ENCODE measurements at places on chromosomes 3 and 15. TPM values are rescaled to one million over a fixed set of nuclear protein-coding genes. Genes with fewer than 3 reads are reported as not detected.

MAGEF1 gene
- 66.5 TPM for total RNA-seq

DNA sequence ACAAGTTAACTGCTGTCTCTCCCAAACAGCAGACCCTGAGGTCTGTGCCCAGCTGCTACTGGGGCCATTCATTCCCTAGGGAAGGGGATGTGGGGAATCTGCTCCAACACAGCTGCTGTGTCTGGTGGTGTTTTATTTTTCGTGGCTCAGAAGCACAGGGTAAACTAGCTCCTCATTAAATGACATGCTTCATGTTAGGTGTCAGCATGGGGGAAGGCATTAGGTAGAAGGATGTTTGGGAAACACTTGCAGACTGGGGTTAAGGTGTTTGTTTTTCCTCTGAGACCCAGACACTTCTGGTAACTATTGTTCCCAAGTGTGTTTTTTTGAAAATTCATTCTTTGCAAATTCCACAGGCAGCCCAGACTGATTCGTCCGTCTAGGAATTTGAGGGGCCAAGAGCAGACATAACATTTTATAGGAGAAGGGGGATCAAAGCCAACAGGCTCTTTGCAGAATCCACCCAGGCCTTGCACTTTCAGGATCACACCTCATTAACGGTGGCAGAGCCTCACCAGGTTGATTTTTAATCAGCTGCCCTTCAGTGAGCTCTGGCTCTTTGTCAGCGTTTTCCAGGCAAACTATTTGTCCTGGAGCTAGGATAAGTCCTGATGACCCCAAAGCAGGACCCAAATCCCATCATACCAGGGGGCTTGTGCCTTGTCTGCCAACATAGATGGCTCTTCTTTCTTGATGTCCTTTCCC lies 65.4 kb upstream of the ITGA11 start:
- no peaks in the 10 kb centered on the region for H3K27me3 ChIP-seq
- H3K4me3 ChIP-seq, result no peak overlapping the region
- H3K4me1 ChIP-seq, result no peaks in the 10 kb centered on the region
- H3K27ac ChIP-seq, result no peak overlapping the region
- DNase-seq, result no peak

CAND2 gene
- 5.0 TPM for total RNA-seq

DNA sequence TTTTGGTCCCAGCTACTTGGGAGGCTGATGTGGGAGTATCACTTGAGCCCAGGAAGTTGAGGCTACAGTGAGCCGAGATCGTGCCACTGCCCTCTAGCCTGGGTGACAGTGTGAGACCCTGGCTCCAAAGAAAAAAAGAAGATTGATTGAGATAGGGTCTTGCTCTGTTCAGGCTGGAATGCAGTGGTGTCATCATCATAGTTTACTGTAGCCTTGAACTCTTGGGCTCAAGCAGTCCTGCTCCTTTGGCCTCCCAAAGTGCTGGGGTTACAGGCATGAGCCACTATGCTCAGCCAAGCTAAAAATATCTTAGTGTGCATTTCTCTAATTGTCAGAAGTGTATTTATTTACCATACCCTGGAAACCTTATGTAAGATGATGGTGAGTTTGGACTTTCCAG lies 43.9 kb downstream of the IGF1R start:
- H3K4me1 ChIP-seq, result peaks cover 4% of the 10 kb centered on the region
- no peaks in the 10 kb centered on the region for H3K27me3 ChIP-seq
- H3K27ac ChIP-seq, result no peak overlapping the region
- H3K4me3 ChIP-seq, result no peak overlapping the region

PRICKLE2 gene
- total RNA-seq, result 30.3 TPM

- no peaks in the 10 kb centered on the region for H3K36me3 ChIP-seq
- no peaks in the 10 kb centered on the region for H3K27me3 ChIP-seq
- H3K4me3 ChIP-seq, result no peak overlapping the region
These were observed 200.7 kb downstream of the TJP1 start for GRCh38 chr15:29621616-29622015.

CEP70 gene
- total RNA-seq, result 25.4 TPM

DNA sequence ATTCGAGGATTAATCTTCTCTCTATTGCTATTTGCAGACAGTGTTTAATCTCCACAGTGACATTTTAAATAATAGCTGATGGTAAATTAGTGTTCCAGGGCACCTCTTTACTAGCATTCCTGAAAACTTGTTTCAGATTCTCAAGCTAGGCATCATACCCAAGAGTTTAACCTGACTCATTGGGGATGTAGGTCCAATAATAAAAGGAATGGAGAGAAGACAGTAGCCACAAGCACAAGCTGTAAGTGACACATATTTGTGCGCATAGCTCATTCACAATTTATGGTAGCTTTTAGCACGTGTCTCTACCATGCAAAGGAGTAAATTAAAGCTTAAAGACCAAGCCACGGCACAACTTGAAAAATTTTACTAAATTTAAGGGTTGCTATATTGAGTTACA lies 171.3 kb upstream of the FAM3D start:
- no peaks in the 10 kb centered on the region for H3K4me1 ChIP-seq
- no peak overlapping the region for H3K27ac ChIP-seq
- H3K27me3 ChIP-seq, result no peaks in the 10 kb centered on the region
- H3K36me3 ChIP-seq, result no peaks in the 10 kb centered on the region

PP2D1 gene
- not detected for total RNA-seq

DNA sequence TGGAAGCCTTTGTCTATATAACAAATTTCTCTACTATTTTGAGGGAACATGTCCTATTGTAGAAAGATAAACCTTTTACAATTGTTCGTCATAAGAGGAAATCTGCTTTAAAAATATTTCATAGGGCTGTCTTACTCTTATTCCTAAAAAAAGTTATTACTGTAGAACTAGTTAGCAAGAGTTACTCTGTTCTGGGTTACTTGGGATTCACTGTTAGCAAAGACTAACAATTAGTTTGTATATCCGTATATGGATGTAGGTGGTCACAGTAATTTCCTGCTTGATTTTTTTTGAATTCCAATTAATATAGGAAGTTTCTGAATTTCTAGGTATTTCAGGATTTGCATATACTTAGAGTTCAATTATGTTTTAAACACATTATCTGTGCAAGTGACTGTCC lies 413.5 kb downstream of the RBMS3 start:
- H3K4me3 ChIP-seq, result no peak overlapping the region
- no peaks in the 10 kb centered on the region for H3K27me3 ChIP-seq
- peak overlapping the region; percentile 79 for H3K27ac ChIP-seq
- H3K4me1 ChIP-seq, result peaks cover 29% of the 10 kb centered on the region
- no peak for DNase-seq

DNA sequence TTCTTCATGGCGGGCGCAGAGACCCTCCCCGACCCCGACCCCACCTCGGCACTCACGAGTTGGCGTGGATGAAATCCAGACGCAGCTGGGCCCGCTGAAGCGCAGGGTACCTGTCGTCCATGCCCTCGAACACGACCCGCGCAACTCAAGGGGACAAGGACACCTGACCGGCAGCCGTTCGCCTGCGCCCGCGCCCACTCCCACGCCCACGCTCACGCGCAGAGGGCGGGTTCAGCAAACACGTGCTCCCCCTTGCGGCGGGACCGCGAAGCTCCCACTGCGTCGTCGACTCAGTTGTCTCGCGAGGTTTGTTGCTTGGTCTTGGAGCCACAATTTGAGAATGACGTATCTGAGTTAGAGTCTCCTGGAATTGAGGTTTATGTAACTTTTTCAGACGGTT lies at the start of gene MORC1:
MORC1 (minus strand) TSS at position 196 of the 400 bp plus-strand sequence; CDS start at position 121, 75 bp downstream.
- H3K4me3 ChIP-seq, result no peak within 1 kb of the TSS
- no peaks in the 10 kb centered on the region for H3K27me3 ChIP-seq
- no peaks in the 10 kb centered on the region for H3K4me1 ChIP-seq
- no peak within 1 kb of the TSS for H3K27ac ChIP-seq
- H3K36me3 ChIP-seq, result no peaks in the 10 kb centered on the region

DNA sequence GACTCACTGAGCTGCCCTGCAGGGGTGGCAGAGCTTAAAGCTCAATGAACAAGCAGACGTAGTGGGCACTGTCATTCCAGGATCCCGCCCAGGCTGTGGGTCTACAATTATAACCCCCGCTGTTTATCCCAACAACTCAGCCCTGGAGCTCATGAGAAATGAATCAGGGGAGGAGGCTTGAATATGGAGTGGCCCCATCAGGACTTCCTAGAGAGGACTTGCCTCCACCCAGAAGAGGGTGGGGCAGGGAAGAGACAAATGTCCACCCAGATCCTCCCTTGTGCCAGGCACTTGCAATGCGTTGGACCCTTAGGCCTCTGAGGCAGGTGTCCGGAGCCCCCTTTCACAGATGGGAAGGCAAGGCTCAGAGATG lies 33.0 kb downstream of the SLC6A20 start:
- H3K27me3 ChIP-seq, result no peaks in the 10 kb centered on the region
- no peak overlapping the region for H3K4me3 ChIP-seq
- no peaks in the 10 kb centered on the region for H3K4me1 ChIP-seq
- no peaks in the 10 kb centered on the region for H3K36me3 ChIP-seq

DNA sequence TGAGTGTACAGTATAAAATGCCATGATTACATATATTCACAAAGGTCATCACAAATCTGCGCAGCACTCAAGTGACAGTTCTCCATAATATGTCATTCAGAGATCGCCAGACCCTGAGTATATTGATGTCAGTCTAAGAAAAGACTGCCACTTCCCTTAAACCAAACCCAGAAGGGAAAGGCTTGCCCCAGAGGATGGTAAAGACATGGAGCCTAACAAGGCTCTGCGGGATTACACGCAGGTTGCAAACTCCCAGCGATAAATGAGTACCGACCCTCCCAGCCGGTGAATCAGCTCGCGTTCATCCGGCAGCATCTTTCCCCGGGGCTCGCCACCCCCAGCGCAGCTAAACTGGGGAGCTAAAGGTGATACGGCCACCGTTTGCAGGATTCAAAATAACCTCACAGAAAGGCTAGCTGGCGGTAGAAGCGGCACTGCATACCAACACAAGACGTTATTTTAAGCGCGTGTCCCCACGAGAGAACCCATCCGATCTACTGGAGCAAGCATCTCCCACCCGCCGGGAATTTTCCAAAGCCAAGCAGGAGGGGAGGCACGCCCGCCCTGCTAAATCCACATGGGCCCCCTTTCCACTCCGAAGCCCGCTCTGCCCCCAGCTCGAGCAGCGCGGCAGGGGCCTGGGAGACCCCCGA lies 643 bp downstream of the MYO5A start:
- peak overlapping the region; percentile 37 for H3K27ac ChIP-seq
- H3K36me3 ChIP-seq, result no peaks in the 10 kb centered on the region
- H3K4me1 ChIP-seq, result peaks cover 5% of the 10 kb centered on the region
- peaks cover 50% of the 10 kb centered on the region for H3K27me3 ChIP-seq
- peak; percentile 19 for DNase-seq

DNA sequence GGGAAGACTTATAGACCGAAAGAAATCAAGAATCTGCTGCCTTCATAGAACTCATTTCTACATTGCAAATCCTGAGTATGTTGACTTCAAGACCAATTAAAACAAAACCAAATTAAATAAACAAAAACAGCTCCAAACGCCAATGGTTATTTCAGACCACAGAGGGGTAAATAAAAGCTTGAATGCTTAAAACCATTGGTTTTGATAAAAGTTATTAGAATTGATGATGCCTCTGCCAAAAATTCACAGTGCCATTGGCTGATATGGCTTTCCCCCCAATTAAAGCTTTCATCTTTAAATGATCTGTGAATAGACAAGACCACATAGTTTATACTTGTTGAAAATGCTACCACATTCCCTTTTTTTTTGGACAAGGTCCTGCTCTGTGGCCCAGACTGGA lies 188.5 kb downstream of the NFKBIZ start:
- DNase-seq, result no peak
- H3K4me3 ChIP-seq, result no peak overlapping the region
- no peaks in the 10 kb centered on the region for H3K27me3 ChIP-seq

DNA sequence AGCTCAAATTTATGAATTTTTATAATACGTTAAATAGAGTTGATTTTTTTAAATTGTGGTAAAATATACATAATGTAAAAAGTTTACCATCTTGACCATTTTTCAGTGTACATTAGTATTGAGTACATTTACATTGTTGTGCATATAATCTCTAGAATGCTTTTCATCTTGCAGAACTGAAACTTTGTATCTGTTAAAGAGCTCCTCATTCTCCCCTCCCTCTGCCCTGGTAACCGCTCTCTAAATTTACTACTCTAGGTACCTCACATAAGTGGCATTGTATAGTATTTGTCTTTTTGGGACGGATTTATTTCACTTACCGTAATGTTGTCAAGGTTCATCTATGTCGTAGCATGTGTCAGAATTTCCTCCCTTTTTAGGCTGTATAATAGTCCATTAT lies 13.6 kb downstream of the TBC1D23 start:
- no peak overlapping the region for H3K4me3 ChIP-seq
- no peak overlapping the region for H3K27ac ChIP-seq
- no peaks in the 10 kb centered on the region for H3K27me3 ChIP-seq
- DNase-seq, result no peak
- no peaks in the 10 kb centered on the region for H3K4me1 ChIP-seq
- no peaks in the 10 kb centered on the region for H3K36me3 ChIP-seq

DOCK3 gene
- 0.77 TPM for total RNA-seq

GRCh38 chr3:94272016-94272415 lies 209.2 kb downstream of the NSUN3 start:
- no peak overlapping the region for H3K27ac ChIP-seq
- no peaks in the 10 kb centered on the region for H3K36me3 ChIP-seq
- H3K4me3 ChIP-seq, result no peak overlapping the region
- no peaks in the 10 kb centered on the region for H3K27me3 ChIP-seq
- peaks cover 4% of the 10 kb centered on the region for H3K4me1 ChIP-seq
